ENCODE measurements at places on chromosomes 16 and 17. TPM values are rescaled to one million over a fixed set of nuclear protein-coding genes. Genes with fewer than 3 reads are reported as not detected.

The CNTD1 gene
- not detected for total RNA-seq

DNA sequence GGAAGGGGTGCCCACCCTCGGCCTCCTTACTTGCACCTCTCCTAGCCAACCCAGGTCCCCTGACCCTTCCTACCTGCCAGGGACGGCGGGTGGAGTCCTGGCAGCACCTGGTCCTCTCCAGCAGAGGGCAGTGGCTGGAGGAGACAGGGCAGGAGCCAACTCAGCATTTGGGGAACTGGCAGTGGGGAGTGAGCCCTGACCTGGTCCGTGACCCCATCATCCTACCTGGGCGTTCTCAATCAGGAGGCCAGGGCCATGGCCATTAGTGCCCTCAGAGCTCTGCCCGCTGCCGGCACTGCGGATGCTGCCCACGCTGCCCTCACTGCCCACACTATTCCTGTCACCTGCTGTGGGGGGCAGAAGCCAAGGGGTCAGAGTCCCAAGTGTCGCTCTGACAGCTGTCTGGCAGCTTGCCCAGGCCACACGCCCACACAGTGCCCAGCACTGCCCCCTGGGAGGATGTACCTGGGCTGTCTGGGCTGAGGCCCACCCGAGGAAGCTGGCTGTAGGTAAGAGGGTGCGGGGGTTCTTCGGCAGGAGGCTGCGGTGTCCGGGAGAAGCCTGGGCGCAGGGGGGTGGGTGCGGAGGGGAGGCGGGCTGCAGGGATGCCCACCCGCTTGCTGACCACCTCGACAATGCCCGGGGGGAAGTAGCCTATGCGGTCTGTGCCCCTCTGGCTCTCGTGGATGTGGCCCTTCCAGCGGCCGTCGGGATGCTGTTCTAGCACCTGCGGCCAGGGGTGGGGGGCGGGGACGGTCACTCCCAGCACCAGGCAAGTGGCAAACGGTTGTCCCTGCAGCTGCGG is 10.8 kb downstream of the CASKIN2 start:
- H3K27me3 ChIP-seq = no peaks in the 10 kb centered on the region
- H3K27ac ChIP-seq = no peak overlapping the region
- peak; percentile 41 for DNase-seq

GRCh38 chr16:58306327-58306726 is 11.5 kb upstream of the PRSS54 start:
- peaks cover 22% of the 10 kb centered on the region for H3K27me3 ChIP-seq
- no peak overlapping the region for H3K4me3 ChIP-seq
- DNase-seq = peak; percentile 67
- no peaks in the 10 kb centered on the region for H3K4me1 ChIP-seq
- no peaks in the 10 kb centered on the region for H3K36me3 ChIP-seq
- H3K27ac ChIP-seq = no peak overlapping the region

The KRTAP9-8 gene
- not detected for total RNA-seq

GRCh38 chr17:74190807-74191406 is 12.6 kb upstream of the RPL38 start:
- no peak for DNase-seq
- peaks cover 4% of the 10 kb centered on the region for H3K27me3 ChIP-seq
- no peak overlapping the region for H3K27ac ChIP-seq
- no peaks in the 10 kb centered on the region for H3K36me3 ChIP-seq
- no peak overlapping the region for H3K4me3 ChIP-seq

DNA sequence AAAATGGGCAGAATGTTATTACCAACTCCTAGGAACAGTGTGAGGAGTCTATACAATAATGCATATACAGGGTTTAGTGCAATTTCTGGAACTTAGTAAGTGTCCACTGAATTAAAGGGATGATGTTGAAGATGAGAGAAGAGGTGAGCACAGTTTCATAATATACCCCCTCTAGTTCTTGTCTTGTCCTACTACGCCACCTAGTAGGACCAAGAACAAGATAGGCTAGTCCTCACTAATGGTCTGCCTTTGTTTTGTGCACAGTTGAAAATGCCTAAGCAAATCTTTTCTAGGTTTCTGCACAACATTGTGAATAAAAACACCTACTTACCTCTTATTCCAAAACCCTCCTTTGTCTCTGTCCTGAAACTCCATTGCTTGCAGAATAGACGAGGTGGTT is 670.2 kb downstream of the CDH8 start:
- DNase-seq = no peak
- H3K27me3 ChIP-seq = no peaks in the 10 kb centered on the region
- H3K4me1 ChIP-seq = no peaks in the 10 kb centered on the region
- no peak overlapping the region for H3K4me3 ChIP-seq
- H3K27ac ChIP-seq = no peak overlapping the region
- no peaks in the 10 kb centered on the region for H3K36me3 ChIP-seq

The CLEC18A gene
- total RNA-seq = 0.99 TPM

GRCh38 chr16:31179747-31180459 is at the start of gene FUS:
FUS (plus strand) TSS chr16:31180139; CDS start chr16:31180215, 76 bp downstream.
- peak; percentile 90 for DNase-seq
- peaks cover 42% of the 10 kb centered on the region for H3K36me3 ChIP-seq
- peak within 1 kb of the TSS; percentile 99 for H3K27ac ChIP-seq
- H3K4me3 ChIP-seq = peak within 1 kb of the TSS; percentile 89
- no peaks in the 10 kb centered on the region for H3K27me3 ChIP-seq
- peaks cover 51% of the 10 kb centered on the region for H3K4me1 ChIP-seq

- H3K27ac ChIP-seq = no peak overlapping the region
- no peaks in the 10 kb centered on the region for H3K36me3 ChIP-seq
- no peak for DNase-seq
- no peaks in the 10 kb centered on the region for H3K27me3 ChIP-seq
- H3K4me1 ChIP-seq = peaks cover 58% of the 10 kb centered on the region
Measured at GRCh38 chr16:11201498-11202259, 54.3 kb downstream of the SOCS1 start.

DNA sequence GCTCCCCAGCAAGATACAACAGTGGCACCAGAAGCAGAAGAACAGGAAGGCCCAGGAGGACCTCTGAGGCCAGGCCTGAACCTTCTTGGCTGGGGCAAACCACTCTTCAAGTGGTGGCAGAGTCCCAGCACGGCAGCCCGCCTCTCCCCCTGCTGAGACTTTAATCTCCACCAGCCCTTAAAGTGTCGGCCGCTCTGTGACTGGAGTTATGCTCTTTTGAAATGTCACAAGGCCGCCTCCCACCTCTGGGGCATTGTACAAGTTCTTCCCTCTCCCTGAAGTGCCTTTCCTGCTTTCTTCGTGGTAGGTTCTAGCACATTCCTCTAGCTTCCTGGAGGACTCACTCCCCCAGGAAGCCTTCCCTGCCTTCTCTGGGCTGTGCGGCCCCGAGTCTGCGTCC is 11.9 kb downstream of the CES3 start:
- H3K27me3 ChIP-seq = no peaks in the 10 kb centered on the region
- no peak overlapping the region for H3K27ac ChIP-seq
- H3K4me3 ChIP-seq = no peak overlapping the region
- DNase-seq = no peak
- H3K4me1 ChIP-seq = peaks cover 31% of the 10 kb centered on the region
- H3K36me3 ChIP-seq = no peaks in the 10 kb centered on the region

GRCh38 chr17:12242345-12242954 is 221.8 kb downstream of the MAP2K4 start:
- no peaks in the 10 kb centered on the region for H3K27me3 ChIP-seq
- H3K36me3 ChIP-seq = no peaks in the 10 kb centered on the region
- no peaks in the 10 kb centered on the region for H3K4me1 ChIP-seq
- H3K27ac ChIP-seq = no peak overlapping the region

The NTN1 gene
- total RNA-seq = 0.10 TPM

DNA sequence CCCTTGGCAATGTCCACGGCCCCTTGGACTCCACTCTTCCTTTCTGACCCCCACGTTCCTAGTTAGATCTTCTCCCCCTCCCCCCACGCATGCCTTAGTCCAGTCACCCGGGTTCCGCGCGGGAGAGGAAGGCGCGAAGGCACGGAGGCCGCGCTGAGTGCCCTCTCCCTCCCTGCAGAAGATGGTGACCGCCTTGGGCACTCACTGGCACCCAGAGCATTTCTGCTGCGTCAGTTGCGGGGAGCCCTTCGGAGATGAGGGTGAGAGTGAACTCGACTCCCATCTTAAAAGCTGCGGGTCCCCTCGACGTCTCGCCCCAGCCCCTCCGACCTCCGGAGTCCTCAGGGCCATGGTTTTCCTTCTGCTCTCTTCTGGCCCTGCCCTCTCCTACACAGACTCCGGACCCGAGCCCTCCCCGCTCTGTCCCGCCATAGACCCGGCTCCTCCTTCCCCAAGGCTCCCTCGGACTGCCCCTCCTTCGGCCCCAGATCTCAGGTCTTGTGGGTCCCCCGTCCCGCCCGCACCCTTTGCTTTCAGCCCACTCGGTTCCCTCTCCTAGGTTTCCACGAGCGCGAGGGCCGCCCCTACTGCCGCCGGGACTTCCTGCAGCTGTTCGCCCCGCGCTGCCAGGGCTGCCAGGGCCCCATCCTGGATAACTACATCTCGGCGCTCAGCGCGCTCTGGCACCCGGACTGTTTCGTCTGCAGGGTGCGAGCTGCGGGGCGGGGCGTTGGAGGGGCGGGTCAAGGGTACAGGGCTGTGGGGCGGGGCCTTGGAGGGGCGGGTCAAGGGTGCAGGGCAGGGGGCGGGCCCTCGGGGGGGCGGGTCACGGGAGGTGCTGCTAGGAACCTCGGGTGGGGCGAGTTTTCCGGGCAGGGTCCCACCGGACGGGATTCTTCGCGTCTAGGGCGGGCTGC is 4.6 kb downstream of the TGFB1I1 start:
- no peaks in the 10 kb centered on the region for H3K36me3 ChIP-seq
- H3K4me1 ChIP-seq = peaks cover 25% of the 10 kb centered on the region
- DNase-seq = peak; percentile 90
- H3K4me3 ChIP-seq = peak overlapping the region; percentile 79
- H3K27ac ChIP-seq = peak overlapping the region; percentile 89

GRCh38 chr17:73071066-73071999 is 21.2 kb downstream of the SLC39A11 start:
- H3K27ac ChIP-seq = no peak overlapping the region

DNA sequence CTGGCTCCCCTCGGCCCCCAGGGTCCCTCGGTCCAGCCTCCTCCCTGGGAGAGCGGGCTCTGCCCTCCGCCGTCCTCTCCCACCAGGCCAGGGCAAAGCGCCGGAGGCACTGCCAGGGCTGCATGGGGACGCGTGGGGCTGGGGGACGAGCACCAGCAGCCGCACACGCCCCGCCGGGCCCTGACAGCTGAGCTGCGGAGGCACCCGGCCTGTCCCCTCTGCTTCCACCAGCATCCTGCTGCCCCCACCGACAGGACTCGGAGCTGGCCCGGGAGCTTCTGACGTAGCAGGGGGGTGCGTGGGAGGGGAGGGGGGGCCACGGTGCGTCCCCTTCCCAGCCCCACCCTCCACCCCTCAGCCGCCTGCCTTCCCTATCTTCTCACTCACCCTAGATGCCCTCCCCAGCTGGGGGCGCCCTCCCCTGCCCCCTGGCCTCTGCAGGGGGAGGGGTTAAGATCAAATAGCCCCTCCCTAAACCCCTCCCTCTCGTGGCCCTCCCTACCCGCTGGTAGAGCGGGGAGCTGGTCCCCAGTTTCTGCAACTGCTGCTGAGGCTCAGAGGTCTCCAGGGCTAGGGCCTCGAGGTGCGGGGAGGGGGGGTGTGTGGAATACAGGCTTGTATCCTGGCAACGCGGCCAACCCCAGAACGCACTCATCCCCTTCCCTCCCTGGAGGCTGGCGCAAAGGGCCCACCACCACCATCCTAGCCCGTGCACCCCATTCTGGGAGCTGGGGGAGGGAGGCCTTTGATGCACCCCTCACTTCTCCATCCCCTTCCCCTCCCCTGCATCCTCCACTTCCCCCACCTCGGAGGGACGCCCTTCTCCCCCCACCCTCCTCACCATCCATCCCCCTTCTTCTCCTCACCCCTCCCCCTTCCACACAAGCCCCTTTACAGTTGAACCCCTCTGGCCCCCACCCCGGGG is 1.0 kb downstream of the SRCIN1 start:
- peak overlapping the region; percentile 53 for H3K4me3 ChIP-seq
- peaks cover 11% of the 10 kb centered on the region for H3K4me1 ChIP-seq
- no peak for DNase-seq

The CHD9NB gene
- total RNA-seq = 0.27 TPM

GRCh38 chr16:11033629-11034420 is 89.5 kb downstream of the CLEC16A start:
- H3K36me3 ChIP-seq = peaks cover 80% of the 10 kb centered on the region
- H3K27me3 ChIP-seq = no peaks in the 10 kb centered on the region
- H3K27ac ChIP-seq = no peak overlapping the region
- no peak overlapping the region for H3K4me3 ChIP-seq
- peaks cover 31% of the 10 kb centered on the region for H3K4me1 ChIP-seq

DNA sequence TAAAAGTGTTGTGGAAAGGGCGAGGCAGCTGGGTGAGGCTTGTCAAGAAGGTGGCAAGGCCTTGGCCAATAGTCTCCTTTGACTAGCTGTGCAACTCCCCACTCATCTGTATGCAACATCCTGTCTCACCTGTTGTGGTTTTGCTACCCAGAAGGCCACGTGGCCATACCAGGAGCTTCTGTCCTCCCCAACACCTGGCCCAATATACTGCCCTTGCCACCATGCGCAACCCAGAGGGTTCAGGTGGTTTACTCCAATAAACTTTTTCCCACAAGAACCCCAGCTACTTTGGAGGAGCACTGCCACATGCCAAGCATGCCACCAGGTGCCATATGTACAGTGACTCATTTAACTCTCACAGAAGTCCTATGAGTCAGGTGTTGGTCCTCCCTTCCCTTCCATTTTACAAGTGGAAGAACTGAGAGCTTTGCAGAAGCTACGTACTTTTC is 10.2 kb downstream of the MYO19 start:
- H3K27ac ChIP-seq = peak overlapping the region; percentile 14
- H3K27me3 ChIP-seq = no peaks in the 10 kb centered on the region
- H3K4me3 ChIP-seq = no peak overlapping the region
- peaks cover 56% of the 10 kb centered on the region for H3K36me3 ChIP-seq
- H3K4me1 ChIP-seq = peaks cover 24% of the 10 kb centered on the region

- H3K27ac ChIP-seq = no peak within 1 kb of the TSS
- H3K36me3 ChIP-seq = no peaks in the 10 kb centered on the region
- peaks cover 39% of the 10 kb centered on the region for H3K4me1 ChIP-seq
- no peak for DNase-seq
Measured at GRCh38 chr17:47208744-47209488, at the start of gene MYL4. MYL4 (plus strand) TSS chr17:47209348; CDS start chr17:47209423, 75 bp downstream.

GRCh38 chr17:45296003-45296832 is 20.6 kb downstream of the MAP3K14 start:
- no peaks in the 10 kb centered on the region for H3K27me3 ChIP-seq
- peaks cover 48% of the 10 kb centered on the region for H3K36me3 ChIP-seq
- peak overlapping the region; percentile 75 for H3K27ac ChIP-seq

- H3K36me3 ChIP-seq = peaks cover 1% of the 10 kb centered on the region
- H3K27me3 ChIP-seq = no peaks in the 10 kb centered on the region
- H3K27ac ChIP-seq = no peak overlapping the region
- H3K4me3 ChIP-seq = no peak overlapping the region
- no peak for DNase-seq
Measured at GRCh38 chr16:67673712-67674580, 7.3 kb downstream of the C16orf86 start.

DNA sequence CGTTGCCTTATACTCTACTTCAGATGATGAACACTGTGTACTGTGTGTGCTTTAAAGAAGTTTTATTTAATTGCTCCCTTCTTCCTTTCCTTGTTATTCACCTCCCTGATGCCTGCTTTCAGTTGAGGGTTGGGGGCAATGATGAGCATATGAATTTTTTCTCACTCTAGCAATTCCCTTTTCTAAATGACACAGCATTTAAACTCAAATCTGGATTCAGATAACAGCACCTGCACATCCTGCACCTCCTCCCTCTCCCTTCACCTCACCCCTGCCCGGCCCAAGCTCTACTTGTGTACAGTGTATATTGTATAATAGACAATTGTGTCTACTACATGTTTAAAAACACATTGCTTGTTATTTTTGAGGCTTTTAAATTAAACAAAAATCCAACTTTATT is 13.0 kb upstream of the PNPO start:
- peaks cover 32% of the 10 kb centered on the region for H3K36me3 ChIP-seq
- H3K27me3 ChIP-seq = no peaks in the 10 kb centered on the region
- H3K4me3 ChIP-seq = no peak overlapping the region
- H3K27ac ChIP-seq = no peak overlapping the region

- no peak overlapping the region for H3K27ac ChIP-seq
- H3K27me3 ChIP-seq = peaks cover 2% of the 10 kb centered on the region
- H3K4me3 ChIP-seq = no peak overlapping the region
- no peaks in the 10 kb centered on the region for H3K4me1 ChIP-seq
Measured at GRCh38 chr17:43634591-43635125, 27.1 kb downstream of the MEOX1 start.
